HCT116 (cell line): ENCODE measurements at places on chromosomes 5 and 9. TPM values are rescaled to one million over a fixed set of nuclear protein-coding genes. Genes with fewer than 3 reads are reported as not detected.

GRCh38 chr9:36762958-36763357 is 190.3 kb downstream of the MELK start:
- no peaks in the 10 kb centered on the region for H3K36me3 ChIP-seq
- H3K4me3 ChIP-seq: no peak overlapping the region
- H3K27ac ChIP-seq: no peak overlapping the region
- H3K4me1 ChIP-seq: no peaks in the 10 kb centered on the region
- H3K27me3 ChIP-seq: peaks cover 43% of the 10 kb centered on the region

DNA sequence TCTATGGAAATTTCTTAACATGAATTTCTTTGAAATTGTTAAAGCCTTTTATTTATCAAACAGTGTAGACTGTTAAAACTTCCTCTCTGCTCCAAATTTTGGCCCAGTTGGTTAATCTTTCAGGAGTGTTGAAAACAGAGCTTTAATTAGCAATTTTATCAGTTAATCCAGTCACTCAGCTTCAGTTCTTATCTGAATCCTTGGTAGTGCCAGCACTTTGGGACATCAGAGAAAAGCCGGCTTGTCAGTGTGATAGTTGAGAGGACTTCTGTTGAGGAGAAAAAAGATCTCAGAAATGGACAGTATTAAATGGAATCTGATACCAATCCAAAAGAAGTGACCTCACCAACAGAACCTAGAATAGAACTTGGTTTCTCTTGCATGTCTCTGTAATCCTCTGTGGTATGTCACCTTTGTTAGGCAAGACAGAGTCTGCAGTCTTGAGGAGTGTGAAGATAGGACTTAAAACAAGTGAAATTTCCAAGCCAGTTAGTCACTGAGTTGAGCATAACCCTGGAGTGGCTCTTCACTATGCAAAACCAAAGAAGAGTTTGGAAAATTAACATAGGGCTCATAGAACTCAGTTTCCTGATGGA is 251.8 kb downstream of the NNT start:
- H3K36me3 ChIP-seq: no peaks in the 10 kb centered on the region
- no peak overlapping the region for H3K4me3 ChIP-seq
- no peaks in the 10 kb centered on the region for H3K4me1 ChIP-seq
- H3K27ac ChIP-seq: no peak overlapping the region
- DNase-seq: no peak

GRCh38 chr9:109755040-109755439 is 25.0 kb upstream of the PALM2AKAP2 start:
- no peaks in the 10 kb centered on the region for H3K4me1 ChIP-seq
- DNase-seq: no peak
- no peak overlapping the region for H3K27ac ChIP-seq
- H3K36me3 ChIP-seq: no peaks in the 10 kb centered on the region
- H3K4me3 ChIP-seq: no peak overlapping the region

DNA sequence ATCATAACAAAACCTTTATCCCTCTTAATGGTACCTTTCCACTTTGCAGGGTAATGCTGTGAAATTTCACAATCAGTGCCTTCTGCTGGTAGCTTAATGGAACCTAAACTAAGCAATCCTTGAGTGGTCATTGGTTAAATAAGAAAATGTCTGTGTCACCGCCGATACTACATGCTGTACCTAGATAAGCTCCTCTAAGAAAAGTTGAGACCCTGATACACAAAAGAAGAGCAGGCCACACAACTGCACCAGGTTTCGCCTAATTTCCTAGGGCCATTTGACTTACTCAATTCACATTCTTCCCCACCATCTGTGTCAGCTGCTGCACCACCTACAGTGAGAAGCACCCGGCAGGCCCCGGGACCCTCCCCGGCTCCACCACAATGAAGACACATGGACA is 9.0 kb upstream of the EDF1 start:
- no peaks in the 10 kb centered on the region for H3K36me3 ChIP-seq
- no peak overlapping the region for H3K27ac ChIP-seq
- no peaks in the 10 kb centered on the region for H3K27me3 ChIP-seq
- H3K4me1 ChIP-seq: no peaks in the 10 kb centered on the region
- H3K4me3 ChIP-seq: no peak overlapping the region

DNA sequence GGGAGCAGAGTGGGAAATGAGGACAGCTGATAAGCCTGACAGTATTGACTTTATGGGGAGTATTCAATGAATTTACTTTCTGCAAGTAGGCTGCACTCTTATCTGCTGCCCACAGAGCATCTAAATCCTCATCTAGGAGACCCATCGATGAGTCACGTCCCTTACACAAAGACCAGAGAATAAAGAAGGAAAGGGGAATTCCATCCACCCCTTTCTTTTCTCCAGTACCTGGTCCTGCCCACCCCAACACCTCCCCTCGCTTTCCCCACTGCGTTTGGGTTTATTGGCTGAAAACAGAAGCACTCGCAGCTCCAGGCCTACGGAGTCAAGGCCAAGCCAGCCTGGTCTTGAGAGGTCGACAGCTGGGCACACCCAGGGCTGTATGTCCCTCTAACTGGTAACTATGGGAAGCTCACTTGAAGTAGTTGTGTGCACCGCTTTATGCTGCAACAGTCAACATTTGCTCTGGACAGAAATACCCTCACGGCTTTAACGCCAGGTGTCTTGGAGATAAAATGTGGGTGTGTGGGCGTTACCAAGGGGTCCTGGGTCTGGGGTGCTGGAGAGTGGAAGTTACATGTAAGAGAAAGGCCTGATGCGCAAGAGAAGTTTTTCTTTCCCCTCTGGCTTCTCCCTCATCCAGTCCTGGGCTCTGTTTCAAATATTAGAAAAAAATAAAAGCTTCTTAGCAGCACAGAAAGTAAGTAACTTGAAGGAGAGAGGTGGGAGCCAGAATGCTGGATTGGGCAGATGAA is 14.5 kb upstream of the TAL2 start:
- no peak overlapping the region for H3K27ac ChIP-seq
- no peak overlapping the region for H3K4me3 ChIP-seq
- no peaks in the 10 kb centered on the region for H3K4me1 ChIP-seq
- H3K36me3 ChIP-seq: no peaks in the 10 kb centered on the region
- H3K27me3 ChIP-seq: no peaks in the 10 kb centered on the region

DNA sequence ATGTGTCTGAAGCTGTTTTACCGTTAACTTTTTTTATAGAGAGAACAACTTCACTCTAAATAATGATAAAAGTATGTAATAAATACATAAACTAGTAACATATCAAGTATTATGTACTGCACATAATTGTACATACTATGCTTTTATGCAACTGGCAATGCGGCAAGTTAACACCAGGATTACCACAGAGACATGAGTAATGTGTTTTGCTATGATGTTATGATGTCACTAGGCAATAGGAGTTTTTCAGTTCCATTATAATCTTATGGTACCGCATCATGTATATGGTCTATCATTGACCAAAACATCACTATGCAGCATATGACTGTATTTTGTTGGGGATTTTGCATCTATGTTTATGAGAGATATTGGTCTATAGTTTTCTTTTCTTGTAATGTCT is 326.4 kb upstream of the TARS1 start:
- no peak overlapping the region for H3K27ac ChIP-seq
- DNase-seq: no peak
- H3K4me3 ChIP-seq: no peak overlapping the region
- H3K36me3 ChIP-seq: no peaks in the 10 kb centered on the region
- H3K4me1 ChIP-seq: no peaks in the 10 kb centered on the region

DNA sequence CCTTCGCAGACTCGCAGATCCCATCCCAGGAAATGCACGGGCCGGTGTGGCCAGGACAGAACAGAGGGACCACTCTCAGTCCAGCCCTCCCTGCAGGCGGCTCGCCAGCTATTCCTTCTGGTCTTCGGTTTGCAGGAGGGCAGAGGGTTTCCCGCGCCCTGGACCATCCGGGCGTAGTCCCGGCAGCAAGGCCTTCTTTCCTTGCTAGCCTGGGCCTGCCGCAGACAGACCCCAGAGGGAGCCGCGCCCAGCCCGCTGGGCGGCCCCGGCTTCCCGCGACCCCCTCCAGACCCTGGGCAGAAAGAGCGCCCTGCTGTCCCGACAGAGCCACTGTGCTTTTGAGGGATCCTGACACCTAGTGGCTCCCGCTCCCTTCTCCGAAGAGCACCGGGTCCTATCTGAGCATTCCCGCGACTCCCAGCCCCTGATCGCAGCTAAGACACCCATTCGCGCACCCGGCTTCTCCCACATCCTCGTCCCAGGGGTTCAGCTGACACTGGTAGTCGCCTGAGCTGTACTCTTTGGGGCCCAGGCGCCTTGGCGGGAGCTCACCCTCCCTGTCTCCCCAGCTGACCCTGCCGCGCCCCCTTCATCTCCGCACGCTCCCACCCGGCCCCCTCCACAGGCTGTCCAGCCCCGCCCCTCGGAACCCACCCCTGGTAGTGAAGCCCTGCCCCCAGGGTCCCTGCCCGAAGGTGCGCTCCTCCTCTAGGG is 1.1 kb downstream of the CFAP90 start:
- no peaks in the 10 kb centered on the region for H3K4me1 ChIP-seq
- H3K36me3 ChIP-seq: no peaks in the 10 kb centered on the region
- no peak overlapping the region for H3K4me3 ChIP-seq
- H3K27me3 ChIP-seq: no peaks in the 10 kb centered on the region

DNA sequence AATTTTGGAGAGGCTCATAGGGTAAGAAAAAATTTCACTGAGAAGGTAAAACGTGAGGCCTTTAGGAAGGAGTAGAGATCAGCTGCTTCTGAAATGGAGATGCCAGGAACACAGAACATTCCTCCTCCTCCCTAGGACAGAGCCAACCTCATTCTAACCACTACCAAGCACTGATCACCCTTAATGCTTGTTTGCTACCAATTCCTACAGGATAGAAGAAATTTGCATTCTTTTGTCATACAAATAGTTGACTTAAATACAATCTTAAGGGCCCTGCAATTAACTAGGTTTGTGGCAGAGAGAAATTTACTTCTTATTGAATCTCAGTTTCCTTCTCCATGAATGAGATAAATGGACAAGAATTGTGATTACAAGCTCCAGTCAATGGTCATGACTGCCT is 780.2 kb upstream of the WWC1 start:
- no peak overlapping the region for H3K27ac ChIP-seq
- no peaks in the 10 kb centered on the region for H3K27me3 ChIP-seq
- no peak for DNase-seq
- no peaks in the 10 kb centered on the region for H3K36me3 ChIP-seq
- no peak overlapping the region for H3K4me3 ChIP-seq

DNA sequence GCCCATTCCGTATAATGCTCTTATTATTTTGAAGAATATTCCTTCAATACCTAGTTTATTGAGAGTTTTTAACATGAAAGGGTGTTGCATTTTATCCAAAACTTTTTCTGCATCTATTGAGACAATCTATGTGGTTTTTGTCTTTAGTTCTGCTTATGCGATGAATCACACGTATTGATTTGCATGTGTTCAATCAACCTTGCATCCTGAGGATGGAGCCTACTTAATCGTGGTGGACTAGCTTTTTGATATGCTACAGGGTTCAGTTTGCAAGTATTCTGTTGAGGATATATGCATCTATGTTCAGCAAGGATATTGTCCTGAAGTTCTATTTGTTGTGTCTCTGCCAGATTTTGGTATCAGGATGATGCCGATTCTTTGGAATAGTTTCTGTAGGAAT is 1070.3 kb upstream of the CDH18 start:
- H3K27ac ChIP-seq: no peak overlapping the region
- no peak for DNase-seq
- no peaks in the 10 kb centered on the region for H3K27me3 ChIP-seq

- H3K27me3 ChIP-seq: 0 out of 2 replicates have a peak, but pooled peaks cover 2% of the 10 kb centered on the region
- no peak overlapping the region for H3K27ac ChIP-seq
- H3K4me3 ChIP-seq: no peak overlapping the region
- no peaks in the 10 kb centered on the region for H3K4me1 ChIP-seq
These were observed 116.9 kb upstream of the TRPC7 start for GRCh38 chr5:136482206-136482605.

GRCh38 chr5:175383350-175383749 is 60.6 kb downstream of the DRD1 start:
- no peaks in the 10 kb centered on the region for H3K36me3 ChIP-seq
- peaks cover 54% of the 10 kb centered on the region for H3K4me1 ChIP-seq
- H3K27me3 ChIP-seq: 0 out of 2 replicates have a peak, but pooled peaks cover 4% of the 10 kb centered on the region
- no peak overlapping the region for H3K4me3 ChIP-seq
- DNase-seq: no peak

GRCh38 chr5:133290669-133291240 is 238.9 kb downstream of the HSPA4 start:
- no peaks in the 10 kb centered on the region; the same call in 1 of the 2 replicates for H3K27me3 ChIP-seq
- no peak overlapping the region for H3K4me3 ChIP-seq
- no peaks in the 10 kb centered on the region for H3K36me3 ChIP-seq
- peaks cover 45% of the 10 kb centered on the region for H3K4me1 ChIP-seq
- no peak for DNase-seq

- H3K4me3 ChIP-seq: no peak overlapping the region
- no peaks in the 10 kb centered on the region for H3K36me3 ChIP-seq
- peaks cover under 1% of the 10 kb centered on the region; the same call in 1 of the 2 replicates for H3K4me1 ChIP-seq
- no peak for DNase-seq
These were observed 313.3 kb downstream of the NR2F1-AS1 start for GRCh38 chr5:93267736-93268135.

DNA sequence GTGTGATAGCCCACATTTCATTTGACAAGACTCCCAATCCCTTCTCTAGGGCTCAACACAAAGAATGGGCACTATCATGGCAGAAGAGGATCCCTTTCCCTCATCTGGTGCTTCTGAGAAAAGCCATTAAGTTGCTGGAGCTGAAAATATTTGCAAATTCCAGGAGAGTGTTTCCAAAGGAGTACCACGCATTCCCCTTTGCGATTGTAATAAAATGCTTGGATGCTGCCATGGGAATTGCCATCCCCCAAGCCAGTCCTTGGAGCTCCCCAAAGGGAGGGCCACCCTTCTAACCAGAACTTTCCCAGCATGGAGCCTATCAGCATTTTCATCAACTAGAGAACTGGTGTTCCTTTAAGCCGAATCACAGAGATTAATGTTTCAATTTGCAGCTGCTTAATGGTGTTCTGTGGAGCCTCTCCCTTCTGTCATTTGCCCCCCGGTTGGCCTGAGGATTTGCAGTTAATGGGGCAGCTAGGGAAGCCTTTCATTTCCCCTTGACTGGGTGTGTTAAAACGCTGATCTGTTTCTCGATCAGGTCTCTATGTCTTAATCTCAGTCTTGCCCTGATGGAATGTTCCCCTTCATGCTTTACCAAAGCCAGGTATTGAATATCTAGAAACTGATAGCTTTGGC is 133.0 kb downstream of the ENC1 start:
- DNase-seq: no peak
- H3K4me3 ChIP-seq: no peak overlapping the region
- H3K27me3 ChIP-seq: no peaks in the 10 kb centered on the region
- no peaks in the 10 kb centered on the region for H3K36me3 ChIP-seq

GRCh38 chr5:131245312-131245711 is 18.5 kb upstream of the CDC42SE2 start:
- no peaks in the 10 kb centered on the region for H3K4me1 ChIP-seq
- no peak overlapping the region for H3K4me3 ChIP-seq
- no peaks in the 10 kb centered on the region for H3K27me3 ChIP-seq
- no peak overlapping the region for H3K27ac ChIP-seq
- no peak for DNase-seq

The ADGRD2 gene
- not detected for total RNA-seq

The SLC6A19 gene
- total RNA-seq: not detected

The ITK gene
- 0.37 TPM for total RNA-seq

The IFNA10 gene
- not detected for total RNA-seq

The CATSPER3 gene
- 1.7 TPM for total RNA-seq

The NAIP gene
- total RNA-seq: 7.0 TPM

The PCDHGA2 gene
- not detected for total RNA-seq

The NME5 gene
- total RNA-seq: 3.1 TPM

The DPH7 gene
- total RNA-seq: 54.4 TPM

The SPZ1 gene
- total RNA-seq: not detected
